Stimulated activated CD8-positive, alpha-beta memory T cell treated with anti-CD3 and anti-CD28 coated beads, Interleukin-4, amount 100 ng/mL, for 1 hour (primary cell): ENCODE measurements at places on chromosomes 13 and 19.

DNA sequence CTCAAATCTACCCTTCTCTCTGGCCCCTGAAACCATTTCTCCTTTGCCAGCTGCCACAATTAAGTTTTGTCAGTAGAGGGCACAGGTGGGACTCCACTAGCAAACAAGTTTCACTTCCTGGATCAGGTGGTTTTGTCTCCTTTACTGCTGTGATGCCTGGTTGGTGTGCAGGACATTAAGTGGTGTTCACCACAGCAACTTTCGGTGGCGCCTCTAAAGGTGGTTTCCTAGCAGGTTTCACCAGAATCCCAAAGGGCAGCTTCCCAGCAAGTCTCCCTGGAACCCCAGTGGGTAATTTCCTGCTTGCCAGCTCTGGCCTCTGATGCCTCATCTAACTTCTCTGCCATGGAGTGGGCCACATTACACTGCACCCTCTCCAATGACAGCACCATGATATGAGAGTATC lies 16.6 kb downstream of the MED4 start:
- no peak for DNase-seq

DNA sequence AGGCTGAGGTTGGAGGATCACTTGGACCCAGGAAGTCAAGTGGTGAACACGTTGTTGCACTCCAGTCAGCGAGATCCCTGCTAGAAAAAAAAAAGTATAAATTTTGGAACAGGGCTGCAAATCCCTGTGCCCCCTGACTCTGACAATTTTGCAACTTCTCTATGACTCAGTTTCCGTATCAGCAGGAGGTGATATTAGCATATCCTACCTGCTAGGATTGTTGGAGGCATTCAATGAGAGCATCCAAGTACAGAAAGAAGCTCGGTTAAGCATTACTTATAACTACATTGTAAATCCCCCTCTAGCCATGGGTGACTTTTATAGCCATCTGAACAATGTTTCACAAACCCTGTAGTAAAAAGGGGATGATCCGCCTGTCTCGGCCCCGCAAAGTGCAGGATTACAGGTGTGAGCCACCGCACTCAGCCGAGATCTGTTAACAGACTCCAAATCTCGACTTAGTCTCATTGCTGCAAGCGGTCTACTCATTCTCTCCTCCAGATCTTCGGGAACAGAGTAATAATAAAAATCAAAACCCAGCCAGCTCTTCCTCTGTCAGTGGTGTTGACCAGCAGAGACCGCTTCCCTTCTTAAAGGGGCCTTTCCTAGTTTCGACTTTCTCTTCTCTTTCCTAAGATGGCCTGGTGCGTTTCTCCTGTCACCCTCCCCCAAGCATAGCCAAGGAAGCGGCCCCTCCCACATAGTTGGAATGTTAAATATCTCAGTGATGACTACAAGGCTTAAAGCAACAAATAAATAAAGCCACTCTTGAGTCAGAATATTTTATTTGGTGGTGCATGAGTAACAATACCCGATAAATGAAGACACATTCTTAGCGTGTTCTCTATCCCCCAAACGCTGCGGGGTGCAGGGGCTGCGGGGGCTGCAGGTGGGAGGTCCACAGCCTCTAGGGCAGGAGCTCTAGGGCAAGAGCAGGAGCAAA lies 10.3 kb upstream of the BICRA start:
- no peak for DNase-seq

DNA sequence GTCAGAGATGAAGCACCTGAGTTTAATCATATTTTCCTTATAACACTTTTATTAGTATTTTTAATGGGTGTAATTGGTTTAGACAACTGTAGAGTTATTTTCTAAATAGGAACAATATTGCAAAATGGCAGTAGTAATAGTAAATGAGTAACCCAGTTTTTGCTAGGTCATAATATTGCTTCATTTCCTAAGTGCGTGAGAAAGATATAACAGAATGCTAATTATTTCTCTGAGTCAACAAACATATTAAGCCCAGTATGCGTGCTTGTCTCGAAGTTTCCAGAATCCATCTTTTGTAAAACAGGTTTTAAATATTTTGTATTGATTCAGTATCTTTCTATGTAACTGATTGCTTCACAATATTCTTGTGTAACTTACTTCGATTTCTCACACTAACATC lies 315.3 kb downstream of the MYO16 start:
- DNase-seq: no peak

- no peak for DNase-seq
Measured at GRCh38 chr19:38519988-38520387, 86.5 kb downstream of the RYR1 start.

DNA sequence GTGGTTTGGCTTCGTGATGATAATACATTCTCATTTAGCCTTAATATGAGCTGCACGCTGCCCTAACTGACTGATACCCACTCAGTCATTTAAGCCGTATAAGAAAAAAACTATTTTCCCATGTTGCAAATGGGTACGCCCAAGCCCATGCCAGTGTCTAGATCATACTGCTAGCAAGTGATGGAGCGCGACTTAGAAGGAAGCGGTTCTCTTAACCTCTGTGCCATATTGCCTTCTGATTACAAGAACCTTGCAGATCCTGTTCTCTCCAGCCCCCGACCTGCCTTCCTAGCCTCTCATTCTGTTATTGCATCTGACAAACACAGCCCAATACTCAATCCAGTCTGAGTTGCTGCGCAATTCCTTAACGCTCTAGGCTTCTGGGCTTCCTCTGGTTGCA lies 603 bp downstream of the GPALPP1 start:
- DNase-seq: no peak

- DNase-seq: no peak
Measured at GRCh38 chr13:37997641-37998040, 128.1 kb upstream of the TRPC4 start.

DNA sequence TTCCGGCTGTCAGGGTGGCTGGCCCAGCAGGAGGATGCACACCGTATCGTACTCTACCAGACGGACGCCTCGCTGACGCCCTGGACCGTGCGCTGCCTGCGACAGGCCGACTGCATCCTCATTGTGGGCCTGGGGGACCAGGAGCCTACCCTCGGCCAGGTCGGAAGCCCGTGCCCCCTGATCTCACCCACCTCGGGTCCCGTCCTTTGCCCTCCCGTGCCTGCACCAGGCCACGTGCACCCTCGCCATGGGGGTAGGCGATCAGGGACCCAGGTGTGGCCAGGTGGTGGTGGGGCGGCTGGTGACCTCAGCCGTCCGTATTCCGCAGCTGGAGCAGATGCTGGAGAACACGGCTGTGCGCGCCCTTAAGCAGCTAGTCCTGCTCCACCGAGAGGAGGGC lies 19.0 kb downstream of the PNPLA6 start:
- no peak for DNase-seq

DNA sequence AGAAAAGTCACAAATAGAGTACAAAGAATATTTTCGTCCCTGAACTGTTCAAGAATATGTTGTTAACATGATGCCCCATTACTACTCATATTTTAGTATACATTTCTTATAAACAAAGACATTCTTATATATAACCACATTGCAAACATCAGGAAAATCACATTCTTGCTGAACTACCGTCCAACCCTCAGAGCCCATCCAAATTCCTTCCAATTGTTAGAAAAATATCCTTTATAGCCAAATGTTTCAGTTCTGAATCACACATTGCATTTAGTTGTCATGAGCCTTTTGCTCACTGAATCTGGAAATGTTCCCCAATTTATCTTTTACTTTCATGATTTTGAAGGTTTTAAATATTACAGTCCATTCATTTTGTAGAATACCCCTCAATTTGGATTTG lies 467.8 kb upstream of the ARGLU1 start:
- DNase-seq: no peak

GRCh38 chr19:55959996-55960675 lies 12.5 kb downstream of the NLRP8 start:
- DNase-seq: no peak

DNA sequence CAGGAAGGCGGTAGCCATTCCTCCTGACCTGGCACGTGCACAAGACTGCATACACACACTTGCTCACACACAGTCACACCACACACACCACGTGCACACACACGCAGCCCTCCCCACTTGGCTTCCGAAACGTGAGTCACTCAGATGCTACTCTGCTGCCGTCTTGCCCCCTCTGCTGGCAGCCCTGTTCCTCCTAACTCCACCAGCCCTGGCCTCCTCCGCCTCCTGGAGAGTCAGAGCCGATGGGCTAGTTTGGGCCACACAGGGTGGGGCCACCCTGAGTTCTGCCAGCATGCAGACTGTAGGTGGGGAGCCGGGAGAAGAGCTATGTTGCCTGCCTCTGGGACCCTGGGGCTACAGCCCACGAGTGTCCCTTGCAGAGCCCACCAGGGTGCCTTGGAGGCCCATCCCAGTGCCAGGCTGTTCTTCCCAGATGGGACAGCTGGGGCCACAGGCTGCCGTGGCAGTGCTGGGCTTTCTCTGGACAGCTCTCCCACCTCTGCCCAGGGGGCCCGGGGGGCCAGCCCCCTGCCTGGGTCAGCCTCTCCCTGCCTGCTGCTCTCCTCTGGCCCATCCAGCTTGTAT lies 12.1 kb downstream of the PIN1 start:
- DNase-seq: no peak

DNA sequence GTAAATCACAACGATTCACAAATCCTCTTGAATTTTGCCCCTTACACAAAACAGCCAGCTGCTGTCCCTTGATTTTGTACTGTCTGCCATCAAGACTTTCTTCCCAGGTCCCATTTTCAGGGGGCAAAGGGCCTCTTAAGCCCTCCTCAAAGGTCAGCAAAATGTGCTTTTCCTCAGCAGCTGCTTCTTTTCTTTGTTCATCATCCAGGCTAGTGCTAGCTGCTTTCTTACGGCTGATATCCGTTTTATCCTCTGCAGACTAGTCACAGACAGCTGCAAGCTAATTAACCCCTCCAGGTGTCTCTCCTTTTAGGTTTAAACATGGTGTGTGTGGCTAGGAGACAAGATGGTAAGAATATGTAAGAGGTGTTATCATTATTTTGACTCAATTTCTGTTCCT lies 90.9 kb downstream of the NALCN start:
- no peak for DNase-seq

GRCh38 chr19:5839065-5840017 lies at the start of gene FUT6:
TSS of gene FUT6 (minus strand) at chr19:5839702. CDS start at chr19:5832567, 7,135 bp downstream.
- DNase-seq: no peak

DNA sequence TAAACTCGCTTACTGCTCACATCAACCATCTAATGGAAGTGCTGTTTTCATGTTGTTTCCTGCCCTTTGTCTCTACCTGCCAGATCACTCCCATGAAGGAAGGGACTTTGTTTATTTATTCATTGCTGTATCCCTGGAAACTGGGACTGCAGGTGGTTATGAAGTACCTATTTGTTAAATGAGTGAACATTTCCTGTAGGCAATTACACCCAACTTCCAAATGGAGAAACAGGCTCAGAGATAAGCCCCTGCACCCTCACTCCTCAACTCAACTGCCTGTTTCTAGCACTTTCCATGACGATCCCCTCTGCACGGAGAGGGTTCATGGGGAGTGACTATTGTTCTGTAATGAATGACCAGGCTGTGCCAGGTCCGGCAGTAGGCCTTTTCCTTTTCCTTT lies 1.9 kb upstream of the SELENOW start:
- no peak for DNase-seq

DNA sequence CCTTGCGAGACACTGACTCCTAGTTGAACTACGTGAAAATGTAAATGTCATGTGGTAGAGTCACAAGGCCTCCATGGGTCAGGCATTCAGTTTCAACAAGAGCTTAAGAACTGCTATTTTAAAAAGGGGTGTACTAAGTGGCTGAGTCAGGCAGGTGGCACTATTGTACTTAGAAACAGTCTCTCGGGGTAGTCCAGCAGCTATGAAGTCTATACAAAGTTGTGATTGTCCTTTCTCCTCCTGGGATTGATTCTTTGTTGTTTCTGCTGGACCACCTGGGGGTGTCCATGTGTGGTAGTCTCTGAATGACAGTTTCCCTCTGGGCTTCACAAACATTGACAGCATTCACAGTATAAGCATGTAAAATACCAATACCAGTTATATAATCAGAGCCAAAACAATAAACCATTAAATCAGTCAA lies 33.0 kb downstream of the UGGT2 start:
- no peak for DNase-seq
